ENCODE measurements at places on chromosomes 6 and 20. TPM values are rescaled to one million over a fixed set of nuclear protein-coding genes. Genes with fewer than 3 reads are reported as not detected.

Gene SOX18
- not detected for total RNA-seq

Gene ACSS2
- 114 TPM for total RNA-seq

Gene XKR7
- not detected for total RNA-seq

Gene SMLR1
- total RNA-seq, result not detected

Gene SMAP1
- 21.2 TPM for total RNA-seq

Gene TSHZ2
- total RNA-seq, result 4.2 TPM

Gene CENPQ
- 10.5 TPM for total RNA-seq

Gene ELOVL4
- total RNA-seq, result 7.0 TPM
